Renal cortical epithelial cell (primary cell): ENCODE measurements at places on chromosomes 5 and 9. TPM values are rescaled to one million over a fixed set of nuclear protein-coding genes. Genes with fewer than 3 reads are reported as not detected.
A peak's percentile ranks its signal among the peaks of the same experiment; 100 is the strongest.

GRCh38 chr5:163350083-163350482 is 87.3 kb upstream of the CCNG1 start:
- DNase-seq: no peak

GRCh38 chr5:124252747-124253146 is 493.7 kb downstream of the ZNF608 start:
- DNase-seq: no peak

GRCh38 chr9:116697362-116697761 is 10.3 kb downstream of the TRIM32 start:
- peak; percentile 52 for DNase-seq

DNA sequence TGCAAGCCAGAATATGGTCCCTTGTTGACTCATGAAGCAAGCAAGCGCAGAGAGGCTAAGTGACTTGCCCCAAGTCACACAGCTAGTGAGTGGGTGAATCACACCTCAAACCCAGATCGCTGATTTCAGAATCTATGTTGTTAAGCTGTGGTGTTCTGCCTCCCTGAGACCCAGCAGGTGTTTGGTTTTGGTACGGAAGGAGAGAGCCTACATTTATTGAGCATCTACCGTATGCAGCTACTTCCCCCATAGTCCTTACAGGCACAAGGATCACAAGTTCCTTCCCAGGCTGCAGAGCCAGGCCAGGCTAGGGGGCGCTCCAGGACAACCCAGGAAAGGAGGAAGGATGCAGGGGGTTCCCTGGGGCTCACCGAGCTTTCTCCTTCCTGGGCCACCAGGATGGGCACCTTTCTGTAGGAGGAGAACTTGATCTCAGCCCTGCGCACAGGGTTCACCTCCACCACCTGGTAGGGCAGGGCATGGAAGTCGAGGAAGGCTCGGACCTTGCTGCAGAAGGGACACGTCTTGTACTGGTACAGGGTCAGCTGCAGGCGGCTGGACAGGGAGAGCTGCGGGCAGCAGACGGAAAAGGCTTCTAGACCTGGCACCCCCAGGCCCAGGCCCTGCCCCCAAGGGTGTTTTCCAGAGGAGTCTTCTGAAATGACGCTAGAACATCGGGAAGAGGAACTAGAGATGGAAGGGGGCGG is 2.5 kb downstream of the PTGES2 start:
- peak; percentile 44 for DNase-seq

GRCh38 chr5:121503111-121503840 is 348.4 kb upstream of the FTMT start:
- DNase-seq: peak; percentile 50

GRCh38 chr9:2093920-2094597 is 78.9 kb downstream of the SMARCA2 start:
- DNase-seq: peak; percentile 85

The PCDHB1 gene
- total RNA-seq: under 0.01 TPM in 1 of 2 replicates, not detected in the other

GRCh38 chr9:25584611-25585010 is 93.6 kb downstream of the TUSC1 start:
- DNase-seq: no peak

- peak; percentile 78 for DNase-seq
Observed at GRCh38 chr9:21110708-21111576, 30.7 kb downstream of the IFNW1 start.

The NPR3 gene
- total RNA-seq: 2.8 and 16.0 TPM in 2 replicates

GRCh38 chr9:28056466-28056865 is 483.2 kb upstream of the C9orf72 start:
- DNase-seq: no peak

DNA sequence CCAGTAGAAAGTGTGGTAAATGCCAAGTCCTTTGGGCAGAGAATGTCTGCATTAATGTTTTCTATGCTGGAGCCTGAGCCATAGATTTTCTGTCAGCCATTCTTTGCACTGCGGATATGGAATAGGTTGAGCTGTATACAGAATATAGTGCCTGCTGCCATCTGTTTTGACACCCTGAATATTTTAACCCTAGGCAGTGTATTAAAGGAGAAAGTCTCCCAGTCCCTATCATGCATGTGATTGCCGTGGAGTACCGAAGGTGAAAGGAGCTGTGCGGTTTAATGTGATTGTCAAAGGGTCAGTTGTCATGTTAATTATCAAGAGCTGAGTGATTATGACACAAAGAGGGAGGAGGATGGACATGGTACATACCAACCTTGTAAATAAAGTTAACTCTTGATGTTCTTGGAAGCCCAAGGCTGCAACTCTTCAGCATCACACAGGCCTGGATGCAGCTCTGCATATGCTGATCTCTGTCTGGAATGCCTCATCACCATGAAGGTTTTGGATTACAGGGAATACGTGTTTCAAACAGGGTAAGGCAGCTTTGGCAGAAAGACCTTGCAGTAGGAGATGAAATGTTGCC is 247.1 kb upstream of the ELAVL2 start:
- DNase-seq: no peak

GRCh38 chr5:102782217-102782872 is 27.2 kb downstream of the PAM start:
- DNase-seq: no peak

GRCh38 chr9:133822430-133823065 is 84.4 kb upstream of the SARDH start:
- DNase-seq: no peak

DNA sequence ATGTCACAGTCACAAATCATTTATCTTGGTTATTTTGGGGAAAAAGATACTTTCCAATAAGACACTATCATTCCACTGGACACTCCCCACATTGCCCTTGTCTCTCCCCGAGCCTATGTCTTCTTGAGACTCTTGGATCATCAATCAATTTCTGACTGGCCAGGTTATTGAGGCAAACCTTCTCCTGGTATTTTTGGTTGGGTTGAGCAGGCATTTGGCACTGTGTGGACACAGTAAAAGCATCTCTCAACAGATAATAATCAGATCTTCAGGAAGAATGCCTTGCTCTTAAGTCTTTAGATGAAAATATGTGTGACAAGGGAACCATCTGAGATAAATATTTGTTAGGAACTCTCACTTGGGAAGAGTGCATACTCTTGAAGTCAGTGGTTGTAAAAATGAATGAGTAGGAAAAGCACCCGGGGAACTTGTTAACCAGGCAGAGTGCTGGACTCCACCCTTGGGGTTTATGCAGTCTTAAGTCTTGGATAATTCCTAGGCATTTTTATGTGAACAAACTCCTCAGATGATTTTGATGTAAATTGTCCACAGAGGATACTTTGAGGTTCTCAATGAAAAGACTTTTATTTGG is 223.8 kb upstream of the CLINT1 start:
- DNase-seq: no peak

GRCh38 chr5:62979472-62979871 is 400.9 kb downstream of the LRRC70 start:
- no peak for DNase-seq

- peak; percentile 75 for DNase-seq
Observed at GRCh38 chr9:119044806-119045205, 324.4 kb downstream of the BRINP1 start.

- DNase-seq: no peak
Observed at GRCh38 chr5:109612278-109612905, 77.3 kb upstream of the MAN2A1 start.

DNA sequence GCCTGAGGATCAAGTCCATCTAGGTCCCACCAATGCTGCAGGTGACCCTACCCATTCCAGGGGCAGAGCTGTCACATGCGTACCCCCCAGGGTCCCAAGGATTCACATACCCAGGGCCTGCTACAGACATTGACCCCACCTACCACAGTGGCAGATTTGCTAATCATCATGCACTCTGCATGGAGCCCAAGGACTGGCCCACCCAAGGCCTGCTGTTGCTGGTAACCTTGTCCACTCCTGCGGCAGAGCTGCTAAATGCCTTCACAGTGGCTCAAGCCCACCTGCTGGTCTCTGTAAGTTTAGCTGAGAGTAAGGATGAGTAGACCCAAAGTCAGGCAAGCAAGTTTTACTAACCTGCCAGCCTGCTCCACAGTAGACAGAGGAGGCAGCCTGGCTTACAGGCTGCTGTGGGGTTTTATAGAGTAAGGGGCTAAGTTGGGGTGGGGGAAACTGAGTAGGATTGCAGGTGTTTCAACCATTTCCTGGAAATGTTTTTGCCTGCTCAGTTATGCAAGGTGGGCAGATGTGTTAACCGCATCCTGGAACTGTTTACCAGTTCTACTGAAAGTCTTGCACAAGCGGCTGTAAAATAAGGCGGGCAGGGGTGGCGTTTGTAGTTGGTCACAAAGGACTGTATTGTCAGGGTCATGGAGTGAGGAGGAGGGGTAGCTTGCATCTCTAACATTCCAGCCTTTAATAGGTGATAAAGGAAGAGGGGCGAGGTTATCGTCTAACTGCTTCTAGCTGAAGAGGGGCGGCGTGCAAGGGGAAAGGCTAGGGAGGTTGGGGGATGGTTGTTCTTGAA is 2163.5 kb upstream of the WWC1 start:
- no peak for DNase-seq

DNA sequence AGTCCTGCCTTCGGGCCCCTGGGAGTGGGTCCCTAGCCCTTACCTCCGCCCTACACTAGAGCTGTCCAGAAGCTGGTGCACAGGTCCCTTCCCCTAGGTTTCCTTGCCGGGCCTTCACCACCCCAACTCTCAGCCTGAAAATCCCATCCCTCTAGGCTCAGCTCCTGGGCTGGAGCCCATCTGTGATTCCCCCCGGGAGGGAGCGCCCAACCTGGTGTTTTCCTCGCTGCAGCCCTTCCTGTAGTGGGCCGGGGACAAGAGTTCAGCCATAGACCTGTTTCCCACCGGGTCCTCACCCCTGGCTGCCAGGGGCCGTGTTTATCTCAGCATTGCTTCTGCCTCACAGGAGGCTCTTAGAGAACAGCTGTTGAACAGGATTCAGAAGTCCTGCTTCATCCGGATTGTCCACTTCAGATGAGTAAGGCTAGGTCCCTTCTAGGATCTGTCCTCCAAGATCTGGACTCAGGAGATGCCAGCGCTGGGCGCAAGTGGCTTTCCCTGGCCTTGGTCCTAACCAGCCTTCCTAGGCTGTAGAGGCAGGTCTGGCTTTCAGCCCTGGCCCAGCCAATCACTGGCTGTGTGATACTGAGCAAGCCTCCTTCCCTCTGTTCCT is 965 bp downstream of the GLIPR2 start:
- DNase-seq: no peak

DNA sequence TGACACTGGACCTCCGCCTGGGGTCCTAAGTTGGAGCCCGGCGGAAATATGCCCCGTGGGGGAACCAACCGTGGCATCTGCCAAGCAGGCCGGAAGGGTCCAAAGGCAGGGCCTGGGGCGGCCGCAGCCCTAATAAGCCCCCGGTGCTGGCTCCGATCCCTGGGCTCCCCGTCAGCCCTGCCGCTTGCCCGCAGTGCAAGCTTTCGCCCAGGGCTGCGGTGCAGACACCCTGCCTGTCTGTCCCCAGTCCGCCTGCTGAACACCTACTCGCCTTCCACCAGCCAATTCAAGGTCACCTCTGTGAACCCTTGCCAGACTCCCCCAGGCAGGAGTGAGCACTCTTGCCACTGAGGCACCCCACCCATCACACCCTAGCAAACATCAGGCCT is 502 bp upstream of the PTGR1 start:
- DNase-seq: no peak

The PCDHA11 gene
- 1.6 and 5.4 TPM in 2 replicates for total RNA-seq

The ARL10 gene
- 4.2 and 20.2 TPM in 2 replicates for total RNA-seq

The SLC6A3 gene
- not detected in 2 replicates for total RNA-seq

DNA sequence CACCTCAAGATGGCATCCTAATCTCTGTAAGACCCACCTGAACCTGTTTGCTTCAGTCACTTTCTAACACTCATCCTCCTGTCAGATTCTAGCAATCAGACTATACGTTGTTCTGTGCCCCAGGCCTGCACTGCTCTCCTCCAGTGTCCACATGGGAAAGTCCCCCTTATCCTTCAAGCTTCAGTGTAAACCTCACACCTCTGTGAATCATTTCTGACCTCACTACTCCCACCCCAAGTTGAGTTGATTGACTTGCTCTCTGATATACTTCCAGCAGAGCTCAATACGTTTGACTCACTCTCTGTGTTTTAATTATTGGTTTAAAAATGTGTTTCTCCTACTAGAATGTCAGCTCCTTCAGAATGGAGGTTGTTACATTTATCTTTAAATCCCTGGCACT is 240.2 kb downstream of the FBXL17 start:
- peak; percentile 32 for DNase-seq

DNA sequence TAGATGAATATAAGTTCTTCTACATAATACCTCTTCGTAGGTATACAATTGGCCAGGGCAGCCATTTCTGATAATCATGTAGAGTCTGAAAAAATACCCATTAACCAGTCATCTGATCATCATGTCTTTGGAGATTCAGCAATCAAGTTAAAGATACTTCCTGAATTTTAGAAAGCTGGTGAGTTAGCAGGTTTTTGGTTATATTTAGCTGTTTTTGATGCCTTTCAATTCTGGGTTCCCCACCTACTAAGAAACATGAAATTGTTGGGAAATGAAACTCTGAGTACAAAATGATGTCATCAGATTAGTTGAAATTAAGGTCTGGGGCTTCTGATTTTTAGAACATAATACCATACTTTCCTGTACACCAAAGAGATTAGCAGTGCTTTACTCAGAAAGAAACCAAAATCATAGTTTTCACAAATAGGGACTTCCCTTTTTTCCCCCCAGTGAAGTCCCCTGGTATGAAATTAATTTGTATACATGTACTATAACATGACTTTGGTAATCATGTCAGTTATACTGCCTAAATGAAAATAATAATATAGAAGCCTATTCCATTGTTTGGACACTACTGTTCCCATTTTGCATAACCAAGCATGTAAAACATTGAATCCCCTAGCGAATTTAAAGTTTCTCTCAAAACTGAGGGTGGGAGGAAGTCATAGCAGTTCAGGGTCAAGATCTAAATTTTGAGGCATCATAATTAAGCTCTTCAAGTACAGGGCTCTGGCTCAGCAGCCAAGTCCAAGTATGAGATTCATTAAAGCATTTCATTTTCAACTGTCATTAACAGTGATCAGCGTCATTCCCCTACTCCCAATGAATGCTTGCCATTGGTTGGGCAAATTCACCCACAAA is 17.9 kb downstream of the PRLR start:
- DNase-seq: no peak

DNA sequence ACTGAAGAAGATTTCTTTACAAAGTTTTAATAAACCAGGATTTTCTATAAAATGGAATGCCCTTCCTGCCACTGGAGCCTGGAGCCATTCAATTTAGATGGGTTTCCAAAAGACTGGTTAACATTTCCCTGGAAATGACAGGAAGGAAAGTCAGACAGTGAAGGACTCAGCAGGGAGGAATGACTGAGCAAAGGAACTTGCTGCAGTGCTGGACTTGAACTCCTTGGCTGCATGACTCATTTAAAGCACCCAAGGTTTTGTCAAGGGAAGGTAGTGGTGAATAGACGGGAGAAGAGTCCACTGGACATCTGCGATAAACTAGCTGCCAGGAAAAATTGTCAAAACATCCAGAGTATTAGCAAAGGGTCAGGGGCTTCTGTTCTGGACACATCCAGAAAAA is 163.8 kb upstream of the SLC28A3 start:
- peak; percentile 63 for DNase-seq
